ENCODE measurements at places on chromosomes 1 and 21.

- DNase-seq: no peak
These were observed 48.6 kb downstream of the HIVEP3 start for GRCh38 chr1:41870076-41870562.

DNA sequence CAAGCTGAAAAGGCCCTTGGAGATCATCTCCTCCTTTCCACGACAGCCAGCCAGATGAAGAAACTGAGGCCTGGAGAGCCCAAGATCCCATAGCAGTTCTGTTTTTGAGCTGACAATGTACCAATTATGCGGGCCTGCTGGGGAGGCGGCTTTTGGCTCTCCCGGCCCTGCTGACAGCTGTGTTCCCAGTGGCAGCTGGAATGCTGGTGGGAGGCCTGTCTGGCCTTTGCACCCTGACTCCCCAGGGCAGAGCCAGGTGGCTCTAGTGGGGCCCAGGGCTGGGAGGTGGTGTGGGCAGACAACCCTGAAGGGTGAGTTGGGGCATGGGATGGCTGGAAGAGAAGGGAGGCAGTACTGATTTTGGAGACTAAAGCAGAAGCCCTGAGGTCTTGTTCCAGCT is 30.7 kb upstream of the WASF2 start:
- DNase-seq: no peak

- DNase-seq: no peak
These were observed 23.0 kb downstream of the ACTA1 start for GRCh38 chr1:229410692-229411433.

- no peak for DNase-seq
These were observed at the start of gene TNFRSF25 for GRCh38 chr1:6466023-6466422. Gene TNFRSF25 (minus strand): TSS chr1:6466173. CDS start chr1:6466107, 66 bp downstream.

DNA sequence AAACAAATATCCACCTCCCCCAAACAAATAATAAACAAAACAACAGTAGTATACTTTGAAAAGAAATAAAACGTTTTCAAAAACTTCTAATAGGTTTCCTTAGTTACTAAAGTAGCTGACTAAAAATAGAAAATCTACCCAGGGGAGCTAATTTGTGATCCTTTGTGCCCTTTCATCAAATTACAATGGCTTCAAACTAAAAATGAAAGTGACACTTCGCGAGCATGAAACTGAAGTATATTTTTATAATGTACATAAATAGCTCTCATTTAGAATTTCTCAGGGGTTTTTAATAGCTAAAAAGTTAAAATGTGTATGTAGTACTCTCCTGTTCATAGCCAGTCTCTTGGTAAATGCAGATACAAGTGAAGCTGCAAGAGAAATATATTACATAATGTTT is 78.4 kb downstream of the BRINP3 start:
- DNase-seq: no peak

- DNase-seq: no peak
These were observed 16.8 kb downstream of the LRP8 start for GRCh38 chr1:53310847-53311681.

DNA sequence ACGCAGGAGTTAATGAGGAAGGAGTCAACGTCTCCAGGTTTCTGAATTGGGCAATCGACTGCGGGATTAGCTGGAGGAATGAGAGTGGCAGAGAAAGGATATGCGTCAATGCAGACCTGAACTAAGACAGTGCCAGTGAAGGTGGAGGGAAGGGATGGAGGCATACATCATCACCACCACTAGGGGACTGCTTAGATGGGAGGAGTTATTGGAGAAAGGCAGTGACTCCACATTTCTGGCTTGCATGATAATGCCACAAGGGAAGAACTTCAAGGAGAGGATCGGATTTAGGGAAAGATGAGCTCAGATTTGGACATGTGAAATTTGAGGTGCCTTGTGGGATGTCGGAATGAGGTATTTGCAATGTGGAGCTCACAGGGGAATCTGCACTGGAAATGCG is 17.5 kb downstream of the VASH2 start:
- DNase-seq: no peak

GRCh38 chr1:93033029-93033428 is 46.1 kb upstream of the MTF2 start:
- DNase-seq: no peak
